Pons (tissue), 1 donor: ENCODE measurements at places on chromosomes 1 and 21.

GRCh38 chr1:2451741-2452140 is 24.3 kb upstream of the PLCH2 start:
- DNase-seq, result no peak

GRCh38 chr1:39098546-39099250 is 72.5 kb downstream of the NDUFS5 start:
- DNase-seq, result peak; percentile 87

DNA sequence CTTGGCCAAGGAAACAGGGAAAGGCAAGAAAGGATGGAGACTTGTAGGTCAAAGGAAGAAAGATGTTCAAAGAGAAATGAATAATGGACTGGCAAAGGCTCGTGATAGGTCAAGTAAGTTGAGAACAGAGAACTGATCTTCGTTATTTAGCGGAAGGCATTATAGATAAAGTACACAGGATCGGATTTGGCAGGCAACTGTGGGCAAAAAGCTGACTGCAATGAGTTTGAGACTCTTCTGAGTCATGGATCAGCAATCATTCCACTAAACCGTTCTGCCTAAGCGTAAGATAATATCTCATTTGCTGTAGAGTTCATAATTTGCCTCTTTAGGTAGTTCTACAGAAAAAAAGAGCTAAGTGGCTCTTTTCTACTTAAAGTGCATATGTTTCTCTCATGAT is 34.1 kb downstream of the KRTAP21-3 start:
- no peak for DNase-seq

- no peak for DNase-seq
These were observed 32.3 kb downstream of the IVNS1ABP start for GRCh38 chr1:185284533-185285276.

GRCh38 chr1:171173069-171173468 is 12.0 kb upstream of the FMO2 start:
- DNase-seq, result no peak

DNA sequence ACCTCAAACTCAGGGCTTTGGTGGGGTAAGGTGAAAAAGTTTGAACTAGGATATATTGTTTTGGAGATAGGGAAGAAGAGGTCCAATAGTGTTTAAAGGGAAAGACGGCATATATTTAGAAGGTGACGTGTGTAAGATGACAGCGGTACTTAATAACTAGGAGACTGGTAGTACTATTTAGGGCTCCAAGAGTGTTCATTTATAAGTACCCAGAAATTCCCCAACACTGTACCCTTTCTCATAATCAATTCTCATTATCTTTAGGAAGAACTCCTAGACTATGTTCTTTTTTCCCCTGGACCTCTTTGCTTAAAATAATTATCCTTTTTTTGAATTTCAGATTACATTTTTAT is 1.5 kb downstream of the LYPLAL1 start:
- no peak for DNase-seq

- no peak for DNase-seq
These were observed 71.3 kb upstream of the IVNS1ABP start for GRCh38 chr1:185388346-185388745.

GRCh38 chr1:100499194-100499811 is 38.6 kb upstream of the GPR88 start:
- no peak for DNase-seq

DNA sequence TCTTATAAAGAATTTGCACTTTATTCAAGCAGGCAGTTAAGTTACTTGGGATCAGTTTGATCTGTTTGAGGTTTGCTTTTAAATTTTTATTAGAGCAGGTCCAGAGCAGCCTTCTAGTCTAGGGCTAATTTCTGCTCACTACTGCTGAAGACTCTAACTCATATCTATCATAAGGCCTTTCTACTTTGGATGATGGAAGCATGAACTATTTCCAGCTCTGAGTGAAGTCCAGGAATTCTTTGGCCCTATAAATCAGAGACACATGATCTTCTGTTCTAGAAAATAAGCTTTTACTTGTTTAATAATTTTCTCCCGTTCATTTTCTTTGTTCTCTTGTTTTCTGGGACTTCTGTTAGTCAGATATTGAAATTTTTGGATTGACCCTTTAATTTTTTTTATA is 14.7 kb downstream of the NIBAN1 start:
- DNase-seq, result no peak

- no peak for DNase-seq
These were observed 413.9 kb downstream of the RPS6KC1 start for GRCh38 chr1:213464786-213465460.

GRCh38 chr1:117413412-117413811 is 46.2 kb downstream of the MAN1A2 start:
- DNase-seq, result no peak

- no peak for DNase-seq
These were observed 82.9 kb upstream of the SSX2IP start for GRCh38 chr1:84773195-84773594.

DNA sequence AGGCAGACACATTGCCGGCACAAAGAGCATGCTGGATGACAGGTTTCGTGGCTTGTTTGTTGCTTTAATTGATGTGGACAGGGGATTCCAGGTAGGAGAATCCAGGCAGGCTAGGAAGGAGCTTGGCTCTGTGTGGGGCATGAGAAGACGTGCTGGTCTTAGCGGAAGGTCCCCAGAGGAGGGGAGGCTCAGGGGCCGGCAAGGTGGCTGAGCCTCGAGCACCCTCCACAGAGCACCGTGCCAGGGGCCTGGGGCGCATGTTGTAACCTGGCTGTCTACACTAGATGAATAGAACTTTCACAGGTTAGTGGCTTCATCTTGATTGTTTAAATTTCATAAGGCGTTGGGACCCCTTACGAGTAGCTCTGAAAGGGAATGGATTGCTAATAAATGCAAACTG is 223.1 kb downstream of the CAMTA1 start:
- DNase-seq, result no peak

- no peak for DNase-seq
These were observed 7.1 kb downstream of the C1orf226 start for GRCh38 chr1:162388615-162389014.

- no peak for DNase-seq
These were observed 1195.6 kb upstream of the ADGRL4 start for GRCh38 chr1:80202118-80202517.

DNA sequence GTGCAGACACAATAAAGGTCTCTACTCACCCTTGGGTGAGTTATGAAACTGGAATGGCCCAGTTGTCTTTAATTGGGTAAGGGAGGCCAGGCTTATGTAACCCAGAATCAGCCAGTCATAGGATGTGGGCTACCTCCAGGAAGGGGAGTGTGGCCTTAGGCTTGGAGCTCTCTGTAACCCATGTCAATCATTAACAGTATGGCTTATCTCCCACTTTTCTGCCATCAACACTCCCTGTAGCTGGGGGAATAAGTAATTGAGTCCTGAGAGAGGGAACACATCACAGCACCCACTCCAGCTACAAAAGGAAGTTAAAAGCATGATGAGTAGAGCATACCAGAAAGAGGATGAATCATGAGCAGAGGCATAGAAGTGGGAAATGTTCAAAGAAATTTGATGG is 327.0 kb upstream of the DUSP10 start:
- no peak for DNase-seq

DNA sequence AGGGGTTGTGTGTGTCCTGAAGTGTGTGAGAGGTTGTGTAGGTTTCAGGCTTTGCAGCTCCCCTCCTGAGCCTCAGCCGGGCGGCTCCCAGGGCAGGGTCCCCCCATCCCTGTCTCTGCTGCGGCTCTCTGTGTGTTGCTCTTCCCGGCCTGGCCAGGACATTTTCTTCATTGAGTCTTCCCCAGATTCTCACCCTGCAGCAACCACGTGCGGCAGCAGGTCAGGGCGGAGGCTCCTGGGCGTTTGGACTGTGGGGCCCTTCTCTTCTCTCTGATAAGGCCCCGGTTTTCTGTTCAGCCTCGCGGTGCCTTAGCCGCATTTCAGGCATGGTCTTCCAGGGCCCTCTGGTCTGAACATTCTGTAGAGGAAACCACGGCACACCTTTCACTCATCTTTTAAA is 1.8 kb upstream of the TCP10L start:
- DNase-seq, result no peak

DNA sequence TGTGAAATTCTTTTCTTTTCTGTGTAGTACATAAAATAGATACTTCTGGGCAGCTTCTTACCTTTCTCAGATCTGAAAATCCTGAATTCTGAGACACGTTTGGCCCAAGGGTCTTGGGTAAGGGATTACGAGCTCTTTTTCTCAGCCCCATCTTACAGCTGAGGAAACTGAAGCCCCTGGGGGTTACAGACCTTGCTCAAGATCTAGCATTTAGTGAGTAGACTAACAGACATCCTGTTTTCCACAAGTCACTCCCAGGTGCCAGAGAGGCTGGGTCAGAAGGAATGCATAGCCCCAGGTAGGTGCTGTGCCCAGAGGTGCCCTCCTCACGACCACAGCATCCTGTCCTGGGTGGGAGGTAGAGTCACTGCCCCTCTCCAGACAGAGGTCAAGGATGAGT is 13.2 kb upstream of the CREG1 start:
- no peak for DNase-seq

DNA sequence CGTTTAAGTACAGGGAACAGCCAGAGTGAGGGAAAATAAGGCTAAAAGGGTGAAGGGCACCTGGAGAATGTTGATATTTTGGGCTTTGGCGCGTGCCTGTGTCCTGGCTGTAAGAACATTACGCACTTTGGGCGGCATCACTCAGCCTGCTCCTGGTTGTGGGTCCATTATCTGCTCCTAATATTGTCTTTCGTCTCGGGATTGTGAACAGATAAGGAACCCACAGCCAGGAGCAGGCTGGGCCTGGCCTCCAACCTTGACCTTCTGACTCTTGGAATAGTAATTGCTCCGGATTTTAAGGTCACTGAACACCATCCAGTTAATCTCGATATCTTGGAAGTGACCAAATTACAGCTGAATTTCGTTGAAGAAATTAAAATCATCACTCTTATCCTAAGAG is 61.9 kb downstream of the TCP10L start:
- DNase-seq, result no peak

DNA sequence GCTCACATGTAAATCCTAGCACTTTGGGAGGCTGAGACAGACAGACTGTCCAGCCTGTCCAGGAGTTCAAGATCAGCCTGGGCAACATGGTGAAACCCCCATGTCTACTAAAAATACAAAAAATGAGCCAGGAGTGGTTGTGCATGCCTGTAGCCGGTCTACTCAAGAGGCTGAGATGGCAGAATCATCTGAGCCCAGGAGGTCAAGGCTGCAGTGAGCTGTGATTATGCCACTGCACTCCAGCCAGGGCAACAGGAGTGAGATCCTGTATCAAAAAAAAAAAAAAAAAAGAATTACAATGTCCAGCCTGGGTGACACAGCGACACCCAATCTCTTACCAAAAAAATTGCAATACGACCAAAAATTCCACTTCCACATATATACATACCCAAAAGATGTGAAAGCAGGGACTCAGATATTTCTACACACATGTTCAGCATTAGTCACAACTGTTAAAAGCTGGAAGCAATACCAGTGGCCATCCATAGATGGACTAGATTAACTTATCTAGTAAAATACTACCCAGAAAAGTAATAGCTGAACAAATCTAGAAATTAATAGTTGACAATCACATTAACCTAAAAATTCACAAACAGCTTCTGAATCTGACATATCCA is 49.2 kb downstream of the ASH1L start:
- no peak for DNase-seq

DNA sequence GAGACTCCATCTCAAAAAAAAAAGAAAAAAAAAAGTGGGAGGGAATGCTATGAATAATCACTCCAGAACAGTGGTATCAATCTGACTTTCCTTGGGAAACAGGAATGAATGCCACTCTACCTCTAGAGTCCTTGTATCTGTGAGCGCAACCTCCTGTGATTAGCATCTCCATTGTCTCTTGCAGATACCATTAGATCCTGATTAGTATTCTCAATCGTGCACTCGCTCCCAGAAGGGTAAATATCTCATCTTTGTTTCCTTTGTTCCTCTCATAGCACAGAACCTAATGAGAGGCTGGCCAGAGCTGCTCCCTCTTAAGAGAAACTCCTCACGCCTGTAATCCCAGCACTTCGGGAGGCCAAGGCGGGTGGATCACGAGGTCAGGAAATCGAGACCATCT is 184.4 kb upstream of the KCNK2 start:
- no peak for DNase-seq

- DNase-seq, result no peak
These were observed 731 bp downstream of the TRIM11 start for GRCh38 chr1:228405979-228406228.

DNA sequence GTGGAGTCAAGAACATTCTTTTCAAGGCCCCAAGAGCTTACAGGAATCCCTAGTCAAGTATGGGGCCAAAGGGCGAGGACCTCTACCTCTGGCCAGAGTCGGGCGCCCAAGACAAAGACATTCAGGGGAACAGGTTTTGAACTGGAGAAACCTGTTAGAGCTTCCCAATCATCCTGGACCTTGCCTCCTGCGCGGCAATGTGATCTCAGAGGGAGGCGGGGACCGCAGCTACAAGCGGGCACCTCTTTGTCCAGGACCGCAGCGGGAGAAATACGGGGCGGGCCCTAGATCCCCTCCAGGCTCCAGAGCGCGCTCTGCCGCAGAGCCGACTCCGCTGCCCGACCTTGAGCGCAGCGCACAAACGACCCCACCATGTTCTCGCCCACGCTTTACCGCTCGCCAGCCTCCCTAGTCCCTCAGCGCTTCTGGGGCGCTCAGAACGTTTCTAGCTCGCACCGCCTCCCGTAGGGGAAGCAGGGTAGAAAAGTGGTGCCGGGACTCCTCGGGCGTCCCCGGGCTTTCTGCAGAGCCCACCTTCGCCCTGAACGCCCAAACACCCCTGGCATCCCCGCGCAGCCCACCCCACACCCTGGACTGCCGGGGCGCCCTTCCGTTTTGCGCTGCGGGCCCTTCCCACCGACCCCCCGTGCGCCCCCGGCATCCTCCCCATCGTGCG is 28.1 kb downstream of the RABIF start:
- no peak for DNase-seq

- no peak for DNase-seq
These were observed 301.7 kb upstream of the VAMP3 start for GRCh38 chr1:7469255-7469938.

- DNase-seq, result no peak
These were observed 90.3 kb downstream of the SCMH1 start for GRCh38 chr1:41151846-41152245.

DNA sequence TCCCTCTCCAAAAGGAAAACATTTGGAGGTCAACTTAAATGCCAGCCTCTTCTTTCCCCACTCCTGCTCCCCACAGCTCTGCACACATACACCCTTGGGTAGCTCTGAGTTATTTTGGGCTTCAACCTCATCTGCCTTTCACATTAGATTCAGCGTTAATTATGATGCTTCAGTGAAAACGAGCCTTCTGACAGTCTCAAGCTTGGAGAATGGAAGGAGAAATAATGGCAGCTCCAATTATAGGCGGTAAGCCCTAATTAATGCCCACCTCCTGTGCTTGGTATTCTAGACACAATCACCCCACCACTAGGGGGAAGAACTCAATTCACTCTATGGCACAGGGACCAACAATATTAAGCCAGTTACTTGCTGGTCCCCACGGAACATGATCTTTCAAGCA is 397.9 kb downstream of the BRINP2 start:
- no peak for DNase-seq
